ENCODE measurements at places on chromosomes 11 and 22.

DNA sequence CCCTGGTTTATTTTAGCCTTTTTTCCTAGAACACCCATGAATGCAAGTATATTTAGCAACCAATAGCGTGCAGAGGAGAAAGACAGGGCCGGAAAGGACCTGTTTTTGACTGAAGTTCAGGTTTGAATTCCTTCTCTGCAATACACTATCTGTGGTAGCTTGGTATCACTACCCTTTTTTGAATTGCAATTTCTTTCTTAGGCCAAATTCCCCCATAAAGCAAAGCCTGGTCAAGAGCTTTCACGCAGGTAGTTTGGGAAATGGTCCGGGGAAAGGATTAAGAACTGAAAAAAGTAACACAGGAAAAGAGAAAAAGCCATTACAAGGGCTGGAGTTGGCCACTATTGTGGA is 38.8 kb upstream of the PAMR1 start:
- DNase-seq, result no peak

GRCh38 chr22:17675584-17675983 is 37.0 kb downstream of the BCL2L13 start:
- no peak for DNase-seq

GRCh38 chr11:128827191-128827893 is 39.8 kb downstream of the KCNJ1 start:
- no peak for DNase-seq

DNA sequence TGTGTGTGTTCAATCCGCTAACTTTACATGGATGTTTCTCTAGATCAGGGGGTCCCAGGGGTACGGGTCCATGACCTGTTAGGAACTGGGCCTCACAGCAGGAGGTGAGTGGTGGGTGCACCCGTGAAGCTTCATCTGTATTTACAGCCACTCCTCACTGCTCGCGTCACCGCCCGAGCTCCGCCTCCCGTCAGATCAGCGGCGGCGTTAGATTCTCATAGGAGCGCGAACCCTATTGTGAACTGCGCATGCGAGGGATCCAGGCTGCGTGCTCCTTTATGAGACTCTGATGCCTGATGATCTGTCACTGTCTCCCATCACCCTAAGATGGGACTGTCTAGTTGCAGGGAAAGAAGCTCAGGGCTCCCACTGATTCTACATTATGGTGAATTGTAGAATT is 31.9 kb downstream of the MRGPRD start:
- DNase-seq, result no peak

DNA sequence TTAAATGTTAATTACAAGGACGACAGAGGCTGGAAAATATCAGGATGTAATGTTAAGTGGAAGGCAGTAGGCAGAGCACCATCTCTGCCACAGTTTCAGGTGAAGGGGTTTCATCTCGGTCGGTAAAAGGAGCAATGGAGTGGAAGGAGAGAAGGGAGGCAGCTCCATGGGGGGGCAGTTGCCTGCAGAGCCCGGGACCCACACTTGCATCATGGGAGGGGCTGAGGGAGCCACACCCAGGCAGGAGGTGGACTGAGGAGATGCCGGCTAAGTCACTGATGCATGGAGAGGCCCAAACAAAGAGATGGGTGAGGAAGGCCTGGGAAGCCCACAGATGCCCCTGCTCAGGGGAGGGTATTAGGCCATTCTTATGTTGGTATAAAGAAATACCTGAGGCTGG is 1470.9 kb downstream of the BRD1 start:
- DNase-seq, result no peak

GRCh38 chr11:107457205-107457557 is 444 bp downstream of the CWF19L2 start:
- peak; percentile 49 for DNase-seq

DNA sequence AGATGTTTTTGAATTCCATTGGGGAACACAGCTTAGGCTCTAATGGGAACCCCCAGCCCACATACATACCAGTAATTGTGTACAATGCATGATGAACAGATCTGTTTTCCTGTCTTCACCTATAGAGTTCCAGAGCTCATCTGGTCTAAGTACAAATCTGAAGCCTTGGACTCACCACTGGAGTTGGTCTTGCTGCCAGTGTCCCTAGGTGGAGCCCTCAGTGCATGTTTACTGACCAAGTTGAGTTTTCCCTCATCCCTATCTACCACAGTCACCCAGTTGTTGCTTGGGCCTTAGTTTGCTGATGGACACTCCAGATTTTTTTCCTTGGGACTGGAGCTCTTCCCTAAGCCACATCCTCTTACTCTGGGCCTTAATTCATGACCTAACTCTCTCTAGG is 159.2 kb upstream of the DDI1 start:
- DNase-seq, result no peak

All from CD4-positive, CD25-positive, alpha-beta regulatory T cell (primary cell).